Naive thymus-derived CD8-positive, alpha-beta T cell (primary cell): ENCODE measurements at places on chromosomes 12 and 14. TPM values are rescaled to one million over a fixed set of nuclear protein-coding genes. Genes with fewer than 3 reads are reported as not detected.

DNA sequence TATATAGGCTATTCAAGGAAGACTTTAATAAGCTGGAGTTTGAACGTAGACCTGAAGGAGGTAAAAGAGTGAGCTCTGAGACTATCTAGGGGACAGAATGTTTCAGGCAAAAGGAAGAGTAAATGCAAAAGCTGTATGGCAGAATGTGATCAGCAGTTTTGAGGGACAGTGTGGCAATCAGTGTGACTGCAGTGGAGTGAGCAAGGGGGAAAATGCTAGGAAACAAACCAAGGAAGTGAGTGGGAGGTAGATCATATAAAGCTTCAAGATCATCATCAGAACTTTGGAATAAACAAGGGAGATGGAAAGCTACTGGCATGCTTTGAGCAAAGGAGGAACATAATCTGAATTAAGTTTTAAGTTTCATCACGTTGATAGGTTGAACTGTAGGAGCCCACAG, 67.5 kb upstream of the BTG1 start:
- peaks cover 54% of the 10 kb centered on the region for H3K4me1 ChIP-seq
- no peaks in the 10 kb centered on the region for H3K36me3 ChIP-seq
- DNase-seq = no peak
- no peaks in the 10 kb centered on the region for H3K27me3 ChIP-seq

DNA sequence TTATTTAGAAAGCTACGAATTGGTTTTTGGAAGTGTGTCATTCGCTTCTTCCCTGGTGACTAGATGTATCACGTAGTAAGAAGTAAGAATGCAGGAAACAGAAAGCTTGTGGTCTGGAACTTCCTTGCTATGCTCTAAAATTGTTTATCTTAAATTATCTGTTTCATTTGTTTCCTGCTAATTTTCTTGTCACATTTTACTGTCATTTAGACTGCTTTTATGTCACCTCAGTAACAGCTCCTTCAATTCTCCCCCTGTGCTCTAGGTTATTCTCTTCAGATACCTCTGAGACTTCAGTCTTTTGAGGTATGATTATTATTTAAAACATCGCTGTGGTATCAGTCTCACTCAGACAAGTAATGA, 699 bp upstream of the CD69 start:
- peaks cover 7% of the 10 kb centered on the region for H3K36me3 ChIP-seq
- H3K27me3 ChIP-seq = no peaks in the 10 kb centered on the region
- peak overlapping the region; percentile 96 for H3K4me3 ChIP-seq
- peak; percentile 15 for DNase-seq

DNA sequence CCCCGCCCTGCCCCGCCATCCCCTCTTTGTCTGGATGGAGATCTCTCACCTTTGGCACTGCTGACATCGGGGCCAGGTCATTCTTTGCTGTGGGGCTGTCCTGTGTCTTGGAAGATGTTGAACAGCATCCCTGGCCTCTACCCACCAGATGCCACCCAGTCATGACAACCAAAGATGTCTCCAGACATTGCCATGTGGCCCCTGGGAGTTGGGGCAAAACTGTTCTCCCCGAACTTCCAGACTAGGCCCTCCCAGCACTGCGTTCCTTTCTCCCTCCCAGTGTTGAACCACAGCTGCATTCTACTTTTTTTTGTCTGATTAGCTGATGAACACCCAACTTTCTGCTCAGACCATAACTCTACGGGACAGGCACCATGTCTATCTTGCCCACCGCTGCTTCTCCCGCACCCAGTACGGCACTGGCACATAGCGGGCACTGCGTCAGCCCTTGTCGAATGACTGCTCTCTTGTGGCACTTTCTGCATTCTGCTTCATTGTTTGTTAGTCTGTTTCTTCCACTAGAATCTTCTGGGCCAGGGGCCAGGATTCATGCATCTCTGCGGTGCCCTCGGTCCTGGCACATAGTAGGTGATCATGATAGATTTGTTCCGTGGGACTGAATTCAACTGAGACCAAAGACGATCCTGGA, 13.1 kb upstream of the MYL2 start:
- H3K4me3 ChIP-seq = no peak overlapping the region
- no peaks in the 10 kb centered on the region for H3K36me3 ChIP-seq
- peaks cover 3% of the 10 kb centered on the region for H3K27me3 ChIP-seq
- no peak overlapping the region for H3K27ac ChIP-seq

- H3K4me1 ChIP-seq = peaks cover 3% of the 10 kb centered on the region
- no peak overlapping the region for H3K27ac ChIP-seq
- no peaks in the 10 kb centered on the region for H3K36me3 ChIP-seq
- no peak overlapping the region for H3K4me3 ChIP-seq
These were observed 166.1 kb downstream of the ADCK1 start for GRCh38 chr14:77965919-77966435.

DNA sequence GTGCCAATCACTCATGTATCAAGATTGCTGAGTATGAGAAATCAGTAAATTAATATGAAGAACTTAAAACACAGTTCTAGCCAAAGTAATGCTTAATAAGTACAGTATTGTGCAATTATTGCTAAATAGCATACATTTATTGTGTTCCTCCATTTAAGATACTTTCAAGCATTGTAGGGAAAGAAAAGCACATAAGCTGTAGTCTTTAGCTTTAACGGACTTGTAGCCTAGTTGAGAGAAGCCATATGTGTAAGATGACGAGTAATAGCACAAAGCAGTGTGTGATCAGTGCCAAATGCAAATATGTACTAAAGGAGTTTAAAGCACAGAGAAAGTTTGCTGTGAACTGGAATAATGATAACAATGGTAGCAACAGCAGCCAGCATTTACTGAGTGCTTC, 38.1 kb downstream of the ETV6 start:
- H3K36me3 ChIP-seq = peaks cover 10% of the 10 kb centered on the region
- H3K27me3 ChIP-seq = no peaks in the 10 kb centered on the region
- no peak overlapping the region for H3K4me3 ChIP-seq
- no peak overlapping the region for H3K27ac ChIP-seq
- no peak for DNase-seq
- peaks cover 2% of the 10 kb centered on the region for H3K4me1 ChIP-seq

ACVRL1 gene
- not detected for total RNA-seq

CAPS2 gene
- 8.7 TPM for total RNA-seq

EFS gene
- not detected for total RNA-seq
